ENCODE measurements at places on chromosomes 2 and 18.

DNA sequence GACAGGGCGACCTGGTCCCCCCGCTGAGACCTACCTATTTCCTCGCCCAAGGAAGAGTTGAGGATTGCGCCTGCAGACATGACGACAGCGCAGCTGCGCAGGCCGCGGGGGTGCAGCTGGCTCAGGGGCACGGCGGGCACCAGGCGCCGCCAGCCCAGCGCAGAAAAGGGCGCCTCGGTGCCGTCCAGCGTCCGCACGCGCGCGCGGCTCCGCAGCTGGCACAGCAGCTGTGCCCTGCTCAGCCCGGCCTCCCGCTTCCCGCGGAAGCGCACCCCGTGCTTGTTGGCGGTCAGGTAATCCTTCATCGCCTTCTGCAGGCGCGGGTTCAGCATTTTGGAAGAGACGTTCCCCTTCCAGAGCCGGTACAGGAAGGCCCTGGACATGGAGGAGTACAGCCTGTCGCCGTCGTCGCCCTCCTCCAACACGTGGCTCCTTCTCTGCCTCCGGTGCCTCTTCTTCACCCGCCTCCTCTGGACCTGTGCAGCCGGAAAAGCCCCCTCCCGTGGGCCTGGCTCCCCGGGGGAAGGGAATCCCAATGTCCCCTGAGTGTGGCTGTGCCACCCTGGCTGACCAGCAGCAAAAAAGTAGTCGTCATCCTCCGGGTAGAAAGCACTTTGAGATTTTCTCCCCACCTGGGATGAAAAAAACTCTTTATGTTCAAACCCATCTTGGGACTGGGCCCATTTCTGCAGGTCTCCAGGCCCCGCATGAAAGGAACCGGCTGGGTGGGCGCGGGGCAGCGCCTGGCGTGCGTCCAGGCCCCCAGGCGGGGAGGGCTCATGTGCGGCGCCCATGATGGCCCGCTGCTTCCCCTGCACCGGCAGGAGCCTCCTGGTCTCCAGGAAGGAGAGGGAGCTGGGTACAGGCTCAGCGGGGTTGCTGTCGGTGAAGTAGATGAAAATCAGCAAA, 42.7 kb downstream of the ST6GAL2 start:
- no peak for DNase-seq

- no peak for DNase-seq
Observed at GRCh38 chr18:77095391-77096371, 36.9 kb downstream of the MBP start.

GRCh38 chr2:26668856-26669750, 23.4 kb upstream of the KCNK3 start:
- DNase-seq = no peak

GRCh38 chr2:120831891-120832290, 96.2 kb downstream of the GLI2 start:
- no peak for DNase-seq

GRCh38 chr2:150045601-150046000, 441.9 kb downstream of the RND3 start:
- no peak for DNase-seq

DNA sequence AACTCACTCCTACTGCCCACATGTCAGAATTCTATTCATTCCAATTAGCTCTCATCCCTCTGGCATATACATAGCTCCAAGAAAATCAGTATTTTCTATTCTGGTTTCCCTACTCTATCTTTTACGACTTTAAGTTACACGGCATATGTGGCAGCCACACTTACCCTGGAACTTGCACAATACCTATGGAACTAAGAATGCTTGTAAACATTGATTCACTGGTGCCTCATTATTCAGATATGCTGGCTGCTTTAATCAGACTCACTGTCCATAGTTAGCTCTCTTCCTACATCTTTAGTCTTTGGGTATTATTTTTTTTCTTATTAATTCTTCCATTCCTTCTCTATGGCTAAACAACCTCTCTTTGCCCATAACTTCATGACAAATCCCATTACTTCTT, 1519.9 kb upstream of the ACVR2A start:
- DNase-seq = no peak

GRCh38 chr2:68987021-68987503, 12.6 kb downstream of the GKN1 start:
- DNase-seq = peak; percentile 50

GRCh38 chr18:9711361-9712129, 3.4 kb downstream of the RAB31 start:
- no peak for DNase-seq

DNA sequence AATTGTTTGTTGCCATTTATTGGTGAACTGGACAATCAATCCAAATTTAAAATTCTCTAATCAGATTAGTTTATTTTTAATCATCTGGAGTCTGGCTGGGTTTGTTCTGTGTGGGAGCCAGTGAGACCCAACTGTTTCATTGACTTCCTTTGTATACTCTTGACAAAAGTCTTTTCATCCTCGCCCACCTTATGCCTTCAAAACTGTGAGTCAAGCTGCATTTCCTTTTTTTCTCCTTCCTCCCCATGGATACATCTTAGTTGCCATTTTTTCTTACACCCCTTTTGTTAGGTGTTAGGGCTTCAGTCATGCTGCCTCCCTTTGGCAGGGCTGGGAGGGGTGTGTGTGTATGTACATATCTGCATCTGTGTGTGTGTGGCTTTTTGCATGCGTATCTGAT, 117.6 kb downstream of the PRKCE start:
- DNase-seq = no peak

- DNase-seq = no peak
Observed at GRCh38 chr2:205017381-205017780, 472.1 kb downstream of the PARD3B start.

DNA sequence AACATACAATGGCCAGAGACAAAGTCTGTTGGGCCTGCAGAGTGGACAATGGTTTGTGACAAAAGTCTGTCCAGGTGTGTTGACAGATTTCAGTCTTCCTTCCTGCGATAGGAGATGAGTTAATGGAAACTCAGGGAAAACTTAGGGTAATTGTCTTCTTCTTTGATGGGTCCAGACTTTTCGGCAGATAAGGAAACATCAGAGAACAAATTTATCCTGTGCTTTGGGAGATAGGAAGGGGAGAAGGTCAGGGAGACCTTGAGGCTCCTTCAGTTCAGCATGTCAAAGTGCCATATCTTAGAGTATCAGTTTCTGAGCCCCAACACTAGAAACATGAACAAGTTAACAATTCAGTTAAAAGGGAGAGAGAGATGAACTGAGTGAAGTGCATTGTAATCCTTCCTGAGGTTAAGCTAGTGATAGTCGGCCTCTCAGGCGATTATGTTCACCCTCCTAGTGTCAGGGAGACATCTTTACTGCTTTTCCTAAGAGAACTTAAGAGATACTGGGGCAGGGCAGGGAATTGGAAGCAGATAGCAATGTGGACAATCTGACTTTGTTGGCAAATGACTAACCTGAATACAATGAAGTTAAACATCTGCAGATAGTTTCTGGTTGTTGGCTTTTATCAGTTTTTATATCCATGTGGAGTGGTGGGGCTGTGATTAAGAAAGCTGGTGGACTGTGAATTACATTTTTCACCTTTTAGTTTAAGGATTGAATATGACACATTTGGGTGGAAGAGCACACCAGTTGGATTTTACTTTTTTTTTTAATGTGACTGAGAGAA, 248.8 kb upstream of the FN1 start:
- DNase-seq = no peak

DNA sequence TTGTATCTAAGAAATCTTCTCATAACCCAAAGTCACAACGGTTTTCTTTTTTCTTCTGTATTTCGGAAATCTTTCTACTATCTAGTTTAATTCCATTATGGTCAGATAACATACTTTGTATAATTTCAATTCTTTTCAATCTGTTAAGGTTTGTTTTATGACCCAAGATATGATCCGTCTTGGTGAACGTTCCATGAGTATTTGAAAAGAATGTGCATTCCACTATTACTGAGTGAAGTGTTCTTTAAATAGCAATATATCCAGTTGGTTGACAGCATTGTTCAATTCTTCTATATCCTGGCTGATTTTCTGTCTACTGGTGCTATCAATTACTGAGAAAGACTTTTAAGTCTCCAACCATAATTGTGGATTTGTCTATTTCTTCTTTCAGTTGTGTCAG, 414.5 kb downstream of the TNS1 start:
- no peak for DNase-seq

DNA sequence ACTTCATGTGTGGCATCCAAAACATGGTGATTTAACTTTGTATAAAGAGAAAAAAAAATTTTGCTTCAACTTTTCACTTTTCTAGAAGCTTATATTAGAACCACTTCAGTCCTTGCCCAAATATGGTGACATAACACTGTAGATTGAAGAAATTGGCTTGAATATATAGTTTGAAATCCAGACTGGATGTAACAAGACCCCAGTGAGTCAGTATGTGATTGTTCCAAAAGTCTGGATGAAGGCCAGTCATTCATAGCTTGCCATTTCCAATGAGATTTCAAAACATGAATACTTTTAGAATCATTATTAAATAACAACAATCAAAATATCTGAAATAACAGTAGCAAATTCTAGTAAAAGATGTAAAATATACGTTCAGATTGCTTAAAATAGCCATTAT, 104.8 kb upstream of the FN1 start:
- DNase-seq = no peak
